Small intestine (tissue), 16 donors: ENCODE measurements at places on chromosomes 4 and X.
A peak's percentile ranks its signal among the peaks of the same experiment; 100 is the strongest.

GRCh38 chr4:10180603-10180926 is 64.0 kb upstream of the WDR1 start:
- DNase-seq, result no peak

- DNase-seq, result no peak
Observed at GRCh38 chr4:183871581-183871980, 33.5 kb upstream of the STOX2 start.

DNA sequence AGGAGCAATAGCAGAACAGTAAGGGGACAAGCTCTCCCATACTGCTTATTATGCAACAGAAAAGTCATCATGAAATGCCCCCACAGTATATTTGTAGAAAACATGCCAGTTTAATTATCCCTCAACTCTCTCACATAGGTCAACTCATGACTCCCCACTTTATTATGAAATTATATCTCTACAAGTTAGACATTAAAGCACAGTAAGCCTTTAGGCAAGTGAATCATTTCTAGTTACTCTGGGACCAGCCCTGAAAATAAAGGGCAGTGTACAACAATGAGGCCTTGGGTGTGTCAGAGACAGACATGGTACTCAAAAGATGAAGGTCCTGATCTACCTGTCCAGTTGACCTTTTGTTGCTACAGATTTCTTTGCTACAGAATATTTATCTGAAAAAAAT is 191.9 kb downstream of the FBXW7 start:
- DNase-seq, result no peak

- DNase-seq, result peak; percentile 8
Observed at GRCh38 chrX:103376118-103376978, at the start of gene BEX3. Gene BEX3, plus strand, starts transcription at chrX:103376538. Its CDS starts 984 bp downstream, at chrX:103377522.

DNA sequence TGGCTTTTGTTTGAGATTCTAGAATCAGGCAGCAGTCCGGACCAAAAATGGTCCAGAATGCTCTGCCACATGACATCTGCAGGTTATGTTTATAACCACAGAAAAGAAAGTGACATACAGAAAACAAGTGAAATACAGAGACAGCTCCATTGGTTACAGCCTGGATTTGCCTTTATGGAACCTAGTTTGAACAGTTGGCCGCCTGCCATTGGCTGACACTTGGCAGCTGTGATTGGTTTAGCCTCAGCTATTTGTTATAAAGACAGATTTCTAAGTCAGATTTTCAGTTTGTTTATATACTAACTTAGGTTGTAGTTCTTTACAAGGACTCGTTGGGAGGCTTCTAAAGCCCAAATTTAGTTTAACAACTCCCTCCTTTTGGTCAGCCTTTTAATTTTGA is 40.8 kb upstream of the IL9R start:
- no peak for DNase-seq

DNA sequence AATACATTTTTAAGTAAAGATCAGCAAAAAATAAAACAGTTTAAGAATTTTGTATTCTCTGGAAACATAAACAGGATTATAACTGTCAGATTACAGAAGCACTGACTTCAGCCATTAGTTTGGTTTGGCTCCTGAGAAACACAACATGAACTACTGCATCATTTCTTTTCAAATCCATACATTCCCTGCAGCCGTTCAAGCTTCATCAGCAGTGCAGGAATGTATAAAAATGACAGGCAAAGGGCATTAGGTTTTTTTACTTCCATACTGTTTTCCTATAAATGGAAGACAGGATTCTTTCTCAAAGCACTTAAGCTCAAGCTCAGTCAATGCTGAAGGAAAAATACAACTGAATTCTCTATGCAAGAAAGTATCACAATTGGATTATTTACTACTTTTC is 4.2 kb upstream of the MAB21L2 start:
- DNase-seq, result no peak

DNA sequence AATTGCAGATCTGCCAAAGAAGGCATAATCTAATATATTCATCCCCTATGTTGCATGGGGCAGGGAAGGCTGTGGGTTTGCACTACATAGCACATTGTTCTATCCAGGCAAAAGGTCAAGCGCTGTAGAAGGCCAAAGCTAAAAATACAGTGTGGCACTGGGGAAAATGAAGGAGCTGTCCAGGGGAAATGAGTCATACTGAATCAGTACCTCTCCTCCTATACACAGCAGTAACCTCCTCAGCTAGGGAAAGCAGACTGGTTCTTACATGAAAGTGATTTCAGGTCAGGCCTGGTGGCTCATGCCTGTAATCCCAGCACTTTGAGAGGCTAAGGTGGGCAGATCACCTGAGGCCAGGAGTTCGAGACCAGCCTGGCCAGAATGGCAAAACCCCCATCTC is 31.0 kb upstream of the SLC25A4 start:
- no peak for DNase-seq

DNA sequence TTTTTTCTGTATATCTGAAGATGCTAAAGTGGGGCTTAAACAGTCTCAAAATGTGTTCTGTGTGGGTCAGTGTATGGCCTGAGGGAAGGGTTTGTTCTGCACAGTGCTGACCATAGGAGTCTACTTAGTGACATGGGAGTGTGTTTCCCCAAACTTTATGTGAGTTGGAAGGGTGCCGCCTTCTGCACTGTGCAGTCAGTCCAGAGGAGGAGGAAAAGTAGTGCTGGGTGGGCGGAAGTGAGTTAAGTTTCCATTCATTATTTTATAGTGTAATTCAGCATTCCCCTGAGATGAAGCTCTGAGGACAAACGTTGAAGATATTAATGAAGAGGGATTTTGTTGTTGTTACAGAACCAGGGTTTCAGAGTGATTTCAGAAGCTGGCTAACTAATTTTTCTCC is 2.9 kb downstream of the CHST7 start:
- no peak for DNase-seq

GRCh38 chr4:687048-687970 is 1.6 kb downstream of the SLC49A3 start:
- peak; percentile 96 for DNase-seq

DNA sequence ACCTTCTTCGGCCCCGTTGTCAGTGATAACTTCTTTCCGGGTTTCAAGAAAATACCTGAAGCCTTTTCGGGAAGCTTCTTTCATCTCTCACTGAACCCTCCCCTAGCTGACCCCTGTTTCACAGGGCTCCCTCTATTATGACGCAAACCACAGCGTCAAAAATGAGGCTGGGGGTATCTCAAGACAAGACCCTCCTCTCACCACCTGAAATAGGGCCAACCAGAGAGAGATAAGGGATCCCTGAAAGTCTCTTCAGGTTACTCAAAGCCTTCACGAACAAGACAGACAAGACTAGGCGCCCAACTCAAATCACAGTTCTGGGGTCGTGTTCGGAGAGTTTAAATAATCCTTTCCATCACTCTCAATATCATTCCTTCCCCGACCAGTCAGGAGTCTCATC is 1.2 kb downstream of the PHF8 start:
- peak; percentile 22 for DNase-seq

DNA sequence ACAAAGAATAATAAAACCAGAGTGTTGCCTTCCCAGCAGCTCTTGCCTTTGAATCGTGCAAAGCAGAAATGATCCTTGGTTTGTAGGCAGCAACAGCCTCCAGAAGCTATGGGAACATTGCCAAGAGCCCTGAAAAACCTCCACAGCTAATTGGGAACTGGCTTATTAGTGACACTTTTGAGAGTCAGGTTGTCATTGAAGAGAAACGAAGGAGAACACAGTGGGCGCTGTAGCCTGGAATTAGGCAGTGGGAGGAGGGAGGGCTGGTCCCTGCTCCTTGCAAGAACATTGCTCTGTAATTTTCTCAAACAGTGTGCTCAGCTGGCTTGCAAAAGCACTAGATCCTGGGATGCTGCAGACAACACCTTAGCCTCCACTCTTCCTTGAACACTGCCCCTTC is 331.5 kb upstream of the EMCN start:
- no peak for DNase-seq

- no peak for DNase-seq
Observed at GRCh38 chrX:131792789-131793462, 230.2 kb upstream of the STK26 start.

DNA sequence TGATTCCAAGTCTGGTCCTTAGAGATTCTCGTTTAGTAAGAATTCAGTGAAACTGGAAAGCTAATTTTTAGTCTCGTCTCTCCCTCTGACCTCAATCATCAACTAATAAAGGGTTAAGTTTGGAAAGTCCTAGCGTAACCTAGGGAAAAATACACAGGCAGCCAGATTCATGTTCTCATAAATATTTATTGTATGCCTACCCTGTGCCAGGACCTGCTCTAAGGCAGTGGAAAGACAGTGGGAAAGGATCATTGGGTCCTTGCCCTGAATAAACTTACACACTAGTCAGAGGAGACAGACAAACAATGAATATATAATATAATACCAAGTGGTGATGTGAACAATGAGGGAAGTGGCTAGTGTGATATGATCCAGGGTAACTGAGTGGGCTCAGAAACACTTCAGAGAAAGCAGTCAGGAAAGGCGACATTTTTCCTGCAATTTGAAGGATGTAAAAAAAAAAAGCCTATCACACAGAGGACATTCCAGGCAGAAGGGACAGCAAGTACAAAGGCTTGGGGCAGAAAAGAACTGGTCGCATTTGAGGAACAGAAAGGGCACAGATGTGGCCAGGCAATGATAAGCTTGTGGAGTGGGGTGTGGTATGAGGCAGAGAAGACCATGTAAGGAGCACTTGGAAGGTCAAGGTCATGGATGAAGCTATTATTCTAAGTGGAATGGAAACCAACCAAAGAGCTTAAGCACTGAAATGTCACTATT is 128.8 kb downstream of the AMELX start:
- DNase-seq, result no peak

DNA sequence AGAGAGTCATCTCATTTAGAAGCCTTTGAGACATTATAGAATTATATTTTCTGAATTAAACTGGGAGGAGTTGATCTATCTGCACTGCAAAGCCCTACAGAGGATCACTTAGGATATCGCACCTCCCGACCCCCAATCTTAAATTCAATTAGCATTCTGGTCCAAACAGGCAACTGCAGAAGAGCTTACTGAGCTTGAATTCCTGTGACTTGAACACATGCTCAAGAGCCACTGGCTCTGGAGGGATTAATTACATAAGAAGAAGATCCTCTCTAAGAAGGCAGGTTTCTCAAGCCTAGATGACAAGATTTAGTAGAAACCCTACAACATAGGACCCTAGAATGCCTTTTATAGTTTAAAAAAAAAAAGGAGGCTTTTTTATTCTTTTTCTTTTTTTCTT is 548.9 kb downstream of the ARAP2 start:
- no peak for DNase-seq

DNA sequence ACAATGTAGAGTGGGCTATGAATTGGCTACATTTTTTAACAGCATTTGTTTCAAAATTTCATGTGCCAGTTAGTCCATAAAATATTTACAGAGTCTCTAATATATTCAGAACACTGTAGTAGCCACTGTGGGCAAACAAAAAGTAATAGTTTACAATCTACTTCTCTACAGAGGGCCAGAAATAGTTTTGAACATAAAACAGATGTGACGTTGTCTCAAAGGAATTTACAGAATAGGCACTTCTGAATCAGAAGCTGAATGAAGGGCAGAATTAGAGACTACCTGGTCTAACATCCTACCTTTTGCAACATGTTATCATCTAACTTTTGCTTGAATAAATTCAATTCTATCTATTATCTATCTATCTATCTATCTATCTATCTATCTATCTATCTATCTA is 811.9 kb upstream of the EPHA5 start:
- no peak for DNase-seq

DNA sequence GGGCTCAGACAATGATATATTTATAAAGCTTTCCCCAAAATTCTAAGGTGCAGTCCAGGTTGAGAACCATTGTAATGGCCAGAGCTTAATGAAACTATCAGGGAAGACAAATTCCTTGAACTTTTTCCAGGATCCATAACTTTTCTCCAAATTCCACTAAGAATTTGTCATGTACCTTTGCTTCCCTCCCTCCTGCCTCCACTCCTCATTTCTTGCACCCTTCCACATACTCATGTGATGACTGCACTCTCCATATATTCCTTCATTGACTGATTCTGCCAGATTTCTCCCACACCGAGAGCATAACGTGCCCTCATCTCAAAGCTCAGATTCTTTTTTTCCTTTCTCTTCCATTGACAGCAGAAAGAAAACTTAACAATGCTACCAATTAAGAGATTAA is 20.9 kb upstream of the AMELX start:
- no peak for DNase-seq
